ENCODE measurements at places on chromosomes 1 and 21.
A peak's percentile ranks its signal among the peaks of the same experiment; 100 is the strongest.

DNA sequence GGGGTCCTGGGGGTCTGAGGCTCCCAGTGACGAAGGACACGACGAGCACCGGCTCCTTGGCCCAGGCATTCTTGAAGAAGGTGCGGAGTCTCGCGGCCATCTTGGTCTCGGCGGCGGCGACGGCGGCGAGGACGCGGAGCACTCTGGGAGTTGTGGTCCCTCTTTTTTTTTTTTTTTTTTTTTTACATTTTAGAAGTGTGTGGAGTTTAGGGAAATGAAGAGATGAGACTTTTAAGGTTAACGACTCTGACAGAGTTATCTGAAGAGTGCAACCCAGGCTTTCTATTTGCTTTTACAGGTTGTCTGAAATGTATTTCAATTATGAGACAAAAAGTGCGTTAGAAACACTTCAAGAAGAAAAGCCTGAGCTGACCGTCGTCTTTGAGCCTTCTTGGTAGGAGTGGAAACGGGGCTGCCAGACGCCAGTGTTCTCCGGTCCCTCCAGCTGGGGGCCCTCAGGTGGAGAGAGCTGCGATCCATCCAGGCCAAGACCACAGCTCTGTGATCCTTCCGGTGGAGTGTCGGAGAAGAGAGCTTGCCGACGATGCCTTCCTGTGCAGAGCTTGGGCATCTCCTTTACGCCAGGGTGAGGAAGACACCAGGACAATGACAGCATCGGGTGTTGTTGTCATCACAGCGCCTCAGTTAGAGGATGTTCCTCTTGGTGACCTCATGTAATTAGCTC lies 9.7 kb downstream of the OR2B11 start:
- DNase-seq: no peak

DNA sequence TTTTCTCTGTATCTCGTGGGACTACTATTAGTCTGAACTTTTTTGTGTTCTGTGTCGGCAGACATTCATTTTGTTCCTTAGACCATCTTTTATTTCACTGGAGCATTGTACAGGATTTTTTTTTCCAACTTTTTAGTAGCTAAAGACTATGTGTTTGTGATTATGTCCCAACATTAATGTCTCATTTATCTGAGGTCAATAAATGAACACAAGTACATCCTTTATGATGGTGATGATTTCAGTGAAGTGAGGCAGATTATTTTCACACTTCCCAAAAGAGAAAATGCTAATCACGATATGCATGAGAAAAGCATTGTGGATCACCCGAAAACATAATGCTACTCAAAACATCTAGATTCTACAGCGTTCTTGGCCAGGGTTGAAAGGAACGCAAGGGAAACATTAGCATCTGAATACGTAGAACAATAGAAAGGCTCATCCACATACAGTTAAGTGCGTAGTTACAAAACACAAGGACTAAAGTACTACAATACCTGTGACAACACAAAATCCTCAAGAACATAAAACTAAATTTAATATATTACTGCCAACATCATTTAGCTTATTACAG lies 981.7 kb upstream of the NCAM2 start:
- no peak for DNase-seq

- no peak for DNase-seq
These were observed 159.3 kb upstream of the SGIP1 start for GRCh38 chr1:66374561-66375111.

GRCh38 chr1:151626740-151627334 lies 15.0 kb downstream of the SNX27 start:
- DNase-seq: no peak

DNA sequence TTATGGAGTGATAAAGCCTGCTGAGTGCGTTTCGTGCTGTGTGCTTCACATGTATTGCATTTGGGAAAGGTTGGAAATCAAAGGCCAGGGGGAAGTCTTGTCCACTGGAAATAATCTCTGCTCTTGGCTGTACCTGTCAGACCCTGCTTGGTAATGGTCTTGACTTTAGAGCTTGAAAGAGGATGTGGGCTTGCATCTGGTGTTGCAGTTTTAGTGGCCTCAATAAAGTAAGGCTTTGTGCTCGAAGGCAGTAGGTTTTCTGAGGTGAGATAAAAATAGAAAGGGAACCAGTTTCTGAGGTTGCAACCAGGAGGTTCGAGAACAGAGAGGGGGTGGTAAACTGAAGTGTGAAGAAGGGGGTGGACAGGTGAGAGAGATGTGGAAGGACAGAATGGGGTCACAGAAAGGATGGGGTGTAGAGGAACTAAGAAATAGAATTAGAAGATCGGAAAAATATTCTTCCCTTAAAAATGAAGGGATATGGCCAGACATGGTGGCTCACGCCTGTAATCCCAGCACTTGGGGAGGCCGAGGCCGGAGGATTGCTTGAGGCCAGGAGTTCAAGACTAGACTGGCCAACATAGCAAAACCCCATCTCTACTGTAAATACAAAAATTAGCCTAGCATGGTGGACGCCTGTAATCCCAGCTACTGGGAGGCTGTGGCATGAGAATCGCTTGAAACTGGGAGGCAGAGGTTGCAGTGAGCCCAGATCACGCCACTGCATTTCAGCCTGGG lies 1.5 kb downstream of the S100PBP start:
- no peak for DNase-seq

DNA sequence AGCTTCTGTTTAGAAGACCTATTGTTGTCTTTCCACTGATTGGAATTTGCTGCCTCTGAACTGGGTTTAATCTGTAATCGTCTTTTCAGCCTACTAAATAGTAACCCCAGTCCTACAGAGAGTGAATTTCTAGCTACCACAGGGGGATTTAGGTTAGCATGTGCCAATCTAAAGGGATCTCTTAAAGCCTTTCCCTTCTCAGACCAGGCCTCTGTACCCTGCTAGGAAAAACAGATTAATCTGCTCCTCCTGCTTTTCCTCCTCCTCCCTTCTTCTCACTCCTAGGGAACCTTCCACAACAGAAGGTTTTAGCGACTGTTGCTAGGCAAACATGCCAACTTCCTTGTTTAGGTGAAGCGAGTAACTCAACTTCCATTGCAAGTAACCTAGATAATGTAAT lies 1.3 kb upstream of the RC3H1 start:
- DNase-seq: no peak

DNA sequence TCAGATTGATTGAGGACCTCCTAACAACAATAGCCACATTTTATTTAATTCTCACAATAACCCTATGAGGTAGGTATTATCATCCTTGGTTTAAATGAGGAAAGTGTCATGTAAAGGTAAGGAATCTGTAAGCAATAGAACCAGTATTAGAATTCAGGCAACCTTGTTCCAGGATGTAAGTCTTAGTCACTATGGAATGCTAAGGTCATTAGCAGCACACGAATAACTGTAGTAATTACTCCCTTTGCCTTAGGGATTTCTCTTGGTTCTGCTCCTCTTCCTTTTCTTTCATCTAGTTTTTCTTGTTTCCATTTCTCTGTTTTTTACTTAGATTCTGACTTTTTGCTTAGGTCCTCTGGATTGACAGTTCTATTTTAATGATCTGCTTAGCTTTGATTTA lies 23.1 kb upstream of the ATP6V1G3 start:
- DNase-seq: no peak

- peak; percentile 27 for DNase-seq
These were observed 49.2 kb upstream of the PAX7 start for GRCh38 chr1:18581420-18581880.

DNA sequence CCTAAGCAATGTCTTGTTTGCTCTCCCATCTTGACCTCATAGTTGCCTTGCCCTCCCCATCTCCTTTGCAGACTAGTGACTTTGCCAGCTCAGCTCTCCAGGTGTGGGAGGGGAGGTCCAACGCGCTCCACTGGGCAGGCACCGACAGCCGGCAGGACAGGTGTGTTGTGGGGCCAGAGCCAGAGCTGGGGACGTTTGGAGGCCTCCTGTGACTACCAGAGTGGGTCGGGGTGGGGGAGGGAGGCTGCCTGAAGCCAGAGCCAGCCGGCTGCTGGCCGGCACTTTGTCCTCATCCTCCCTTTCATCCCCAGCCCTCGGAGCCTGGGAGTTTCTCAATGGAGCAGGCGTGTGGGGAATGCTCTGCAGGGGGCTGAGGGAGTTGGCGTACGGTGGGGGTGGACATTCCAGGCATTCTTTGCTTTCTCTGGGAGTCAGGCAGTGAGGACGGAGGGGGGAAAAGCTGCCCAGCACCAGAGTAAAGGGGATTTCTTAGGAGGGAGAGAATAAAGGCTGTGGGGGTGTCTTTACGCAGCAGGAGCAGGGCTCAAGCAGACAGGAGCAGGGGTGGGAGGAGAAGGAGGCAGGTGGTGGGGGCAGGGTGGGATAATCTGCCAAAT lies 20.2 kb downstream of the NUAK2 start:
- DNase-seq: no peak

- no peak for DNase-seq
These were observed 28.2 kb upstream of the FMO1 start for GRCh38 chr1:171220081-171220420.

GRCh38 chr21:42387164-42387563 lies 8.7 kb downstream of the TMPRSS3 start:
- no peak for DNase-seq

DNA sequence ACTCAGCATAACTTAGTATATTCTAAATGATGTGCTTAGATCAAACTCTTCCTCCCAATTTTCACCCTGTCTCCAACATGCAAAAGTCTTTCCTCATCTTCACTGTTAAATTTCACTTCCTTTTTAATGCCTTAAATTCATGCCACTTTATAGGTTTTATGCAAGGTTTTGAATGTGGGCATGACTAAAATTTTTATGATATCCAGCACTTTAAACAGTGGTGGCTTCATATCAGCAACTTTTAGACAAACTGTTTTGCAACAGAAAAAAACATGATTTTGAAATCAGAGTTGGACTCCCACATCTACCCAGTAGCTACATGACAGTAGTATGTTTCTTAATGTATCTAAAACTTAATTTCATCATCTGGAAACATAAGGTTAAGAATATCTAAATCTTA lies 84.7 kb upstream of the ZP4 start:
- DNase-seq: no peak

DNA sequence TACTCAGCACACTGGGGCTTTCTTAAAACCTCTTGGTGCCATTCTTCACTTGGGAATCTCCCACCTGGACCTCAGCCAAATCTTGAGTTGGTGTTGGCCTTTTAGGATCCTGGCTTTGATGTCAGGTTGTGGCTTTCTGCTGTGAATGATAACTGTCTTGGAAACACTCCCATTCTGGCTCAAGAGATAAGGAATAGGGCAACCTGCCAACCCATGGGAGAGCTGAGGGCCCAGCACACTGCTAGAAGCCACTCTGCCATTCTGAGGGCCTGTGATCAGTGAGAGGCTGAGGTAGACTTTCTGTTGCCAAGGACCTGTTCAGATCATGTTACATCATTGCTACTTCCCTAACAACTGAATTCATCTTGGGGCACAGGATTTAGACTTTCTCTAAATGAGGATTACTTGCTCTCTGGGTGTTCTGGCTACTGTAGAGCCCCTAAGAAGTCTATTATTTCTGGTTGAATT lies 45.8 kb downstream of the TTC39A start:
- DNase-seq: no peak

- no peak for DNase-seq
These were observed 3.2 kb downstream of the EFHD2 start for GRCh38 chr1:15412843-15413242.

DNA sequence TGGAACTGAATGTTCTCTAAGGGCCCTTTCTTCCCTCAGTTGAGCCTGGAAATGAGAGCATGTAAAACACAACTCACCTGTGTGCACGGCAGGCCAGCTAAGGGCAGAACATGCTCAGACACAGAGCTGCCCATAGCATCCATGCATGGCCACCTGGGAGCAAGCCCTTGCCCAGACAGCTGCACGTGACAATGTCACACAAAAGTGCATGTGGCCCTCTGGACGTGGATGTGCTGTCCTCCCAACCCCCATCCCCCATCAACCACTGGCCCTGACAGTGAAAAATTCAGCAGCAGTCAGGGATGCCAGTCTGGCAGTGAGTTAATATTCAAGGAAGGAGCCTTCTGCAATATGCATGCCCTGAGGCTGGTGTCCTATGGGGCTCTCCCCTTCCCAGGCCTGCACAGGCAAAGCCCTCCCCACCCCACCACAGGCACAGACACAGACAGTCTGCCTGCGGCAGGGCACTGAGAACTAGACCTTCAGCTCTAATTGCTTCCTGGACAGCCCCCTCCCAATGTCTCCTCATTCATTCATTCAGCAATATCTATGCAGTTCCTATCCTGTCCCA lies 14.6 kb upstream of the COL16A1 start:
- DNase-seq: no peak

- no peak for DNase-seq
These were observed 231.0 kb downstream of the NRIP1 start for GRCh38 chr21:14833666-14834351.

DNA sequence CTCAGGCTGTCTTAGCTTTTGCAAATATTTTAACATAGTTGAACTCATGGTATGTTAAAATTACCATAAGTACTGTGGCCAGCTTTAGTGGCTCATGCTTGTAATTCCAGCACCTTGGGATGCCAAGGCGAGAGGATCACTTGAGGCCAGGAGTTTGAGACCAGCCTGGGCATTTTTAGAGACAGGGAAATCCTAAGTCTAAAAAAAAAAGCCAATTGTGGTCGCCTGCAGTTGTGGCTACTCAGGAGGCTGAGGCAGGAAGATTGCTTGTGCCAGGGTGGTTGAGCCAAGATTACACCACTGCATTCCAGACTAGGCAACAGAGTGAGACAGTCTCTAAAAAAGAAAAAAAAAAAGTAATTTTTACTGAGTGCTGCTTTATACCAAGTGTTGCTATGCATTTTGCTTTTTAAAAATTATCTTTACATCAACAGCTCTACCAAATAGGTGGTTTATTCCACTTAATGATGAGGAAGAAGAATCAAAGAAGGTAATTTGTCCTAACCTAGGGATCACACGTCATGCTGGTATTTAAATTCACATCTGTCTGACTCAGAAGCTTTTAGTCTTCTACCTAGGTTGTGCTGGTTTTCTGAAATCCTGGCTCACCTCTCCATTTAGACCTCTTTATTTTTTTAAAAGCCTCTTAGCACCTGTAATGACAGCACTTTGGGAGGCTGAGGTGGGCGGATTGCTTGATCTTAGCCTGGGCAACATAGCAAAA lies 16.8 kb downstream of the PPP1R12B start:
- DNase-seq: no peak

DNA sequence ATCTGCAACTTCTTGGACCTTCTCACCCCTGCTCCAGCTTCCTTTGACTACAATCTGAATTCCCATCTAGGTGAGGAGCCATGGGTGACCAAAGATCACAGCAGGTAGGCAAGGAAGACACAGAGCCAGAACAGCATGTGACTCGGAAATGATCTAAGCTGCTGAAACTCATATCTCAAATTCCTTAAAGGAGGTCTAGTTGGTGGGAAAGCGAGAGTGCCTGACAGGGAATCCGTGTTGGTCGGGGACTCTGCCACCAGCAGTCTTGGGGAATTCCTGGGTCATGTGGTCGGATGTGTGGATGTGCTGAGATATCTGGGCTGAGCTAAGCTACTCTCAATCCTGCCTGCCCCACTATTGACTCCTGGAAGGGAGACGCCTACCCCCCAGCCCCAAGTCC lies 3.2 kb upstream of the NUAK2 start:
- DNase-seq: no peak

- no peak for DNase-seq
These were observed 42.7 kb upstream of the SLC16A1 start for GRCh38 chr1:112998592-112999235.

DNA sequence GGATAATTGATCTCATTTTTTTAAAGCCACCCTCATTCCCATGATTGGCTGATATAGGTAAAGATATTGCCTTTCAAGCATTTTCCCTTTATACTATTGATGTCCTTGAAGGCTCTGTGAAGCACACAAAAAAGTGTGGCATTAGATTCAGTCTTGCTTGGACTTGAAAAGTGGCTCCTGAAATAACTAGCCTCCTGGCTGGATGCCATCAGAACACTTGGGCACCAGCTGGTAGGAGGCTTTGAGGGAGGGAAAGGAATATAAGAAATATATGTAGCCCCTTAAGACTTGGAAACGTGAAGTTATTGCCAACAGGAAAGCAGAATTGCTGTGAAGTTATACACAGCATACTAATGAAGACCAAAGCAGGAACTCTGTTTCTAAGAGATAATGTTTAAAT lies 14.1 kb downstream of the MTR start:
- no peak for DNase-seq

Measured in stimulated activated CD4-positive, alpha-beta T cell treated with anti-CD3 and anti-CD28 coated beads, TNF-alpha, amount 100 ng/mL, for 48 hours (primary cell).